Activated CD4-positive, alpha-beta T cell treated with anti-CD3 and anti-CD28 coated beads, Interleukin-2, amount 10 ng/mL, durations not matched to agents 24 days and 14 days (primary cell): ENCODE measurements at places on chromosomes 6 and 20. TPM values are rescaled to one million over a fixed set of nuclear protein-coding genes. Genes with fewer than 3 reads are reported as not detected.

DNA sequence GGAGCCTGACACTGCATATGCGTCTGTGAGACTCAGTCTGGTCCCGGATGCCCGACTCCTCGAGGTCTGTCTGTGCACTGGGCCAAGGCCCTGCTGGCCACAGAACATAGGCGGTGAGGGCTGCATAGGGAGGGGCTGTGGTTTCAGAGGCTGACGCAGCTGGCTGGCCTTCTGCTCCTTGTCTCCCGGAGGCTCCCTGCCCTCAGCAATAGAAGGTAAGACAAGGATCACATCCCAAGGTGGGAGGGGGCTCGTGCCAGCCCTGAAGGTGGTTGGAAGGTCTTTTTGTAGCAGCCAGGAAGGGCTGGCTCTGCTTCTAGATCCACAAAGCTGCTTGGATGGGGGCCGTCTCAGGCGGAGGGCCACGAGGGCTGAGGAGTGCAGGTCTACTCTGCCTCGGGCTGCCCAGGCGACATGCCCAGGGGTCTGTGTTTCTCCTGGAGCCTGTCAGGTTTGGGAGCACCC, 239.8 kb upstream of the SULF2 start:
- H3K4me1 ChIP-seq, result no peaks in the 10 kb centered on the region
- H3K36me3 ChIP-seq, result no peaks in the 10 kb centered on the region
- DNase-seq, result no peak
- no peak overlapping the region for H3K4me3 ChIP-seq
- peaks cover 6% of the 10 kb centered on the region for H3K27me3 ChIP-seq

DNA sequence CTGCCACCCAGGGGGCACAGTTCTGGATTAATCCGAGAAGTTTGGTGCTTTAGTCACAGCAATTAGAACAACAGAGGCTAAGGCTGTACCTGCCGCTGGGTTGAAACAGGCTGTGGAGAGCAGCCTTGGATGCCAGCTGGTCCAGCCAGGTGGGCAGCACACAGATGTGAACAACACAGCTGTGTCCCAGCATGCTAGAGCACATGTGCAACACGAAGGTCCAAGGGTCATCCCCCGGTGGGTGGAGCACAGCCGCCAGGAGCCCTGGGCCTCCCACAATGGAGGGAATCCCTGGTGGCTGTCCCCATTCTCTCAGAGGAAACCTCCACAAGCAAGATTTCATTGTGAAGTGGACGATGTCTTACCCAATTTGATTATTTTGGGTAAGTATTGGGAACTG, 99.2 kb upstream of the SYNDIG1 start:
- no peak overlapping the region for H3K4me3 ChIP-seq
- H3K36me3 ChIP-seq, result no peaks in the 10 kb centered on the region
- H3K27me3 ChIP-seq, result peaks cover 5% of the 10 kb centered on the region
- H3K4me1 ChIP-seq, result no peaks in the 10 kb centered on the region

- no peaks in the 10 kb centered on the region for H3K36me3 ChIP-seq
- no peak overlapping the region for H3K4me3 ChIP-seq
- H3K4me1 ChIP-seq, result peaks cover 3% of the 10 kb centered on the region
Measured at GRCh38 chr6:36349240-36349639, 12.6 kb upstream of the BNIP5 start.

- peaks cover 13% of the 10 kb centered on the region for H3K27me3 ChIP-seq
- no peak overlapping the region for H3K4me3 ChIP-seq
- no peaks in the 10 kb centered on the region for H3K4me1 ChIP-seq
Measured at GRCh38 chr6:24273096-24273870, 84.6 kb downstream of the DCDC2 start.

DNA sequence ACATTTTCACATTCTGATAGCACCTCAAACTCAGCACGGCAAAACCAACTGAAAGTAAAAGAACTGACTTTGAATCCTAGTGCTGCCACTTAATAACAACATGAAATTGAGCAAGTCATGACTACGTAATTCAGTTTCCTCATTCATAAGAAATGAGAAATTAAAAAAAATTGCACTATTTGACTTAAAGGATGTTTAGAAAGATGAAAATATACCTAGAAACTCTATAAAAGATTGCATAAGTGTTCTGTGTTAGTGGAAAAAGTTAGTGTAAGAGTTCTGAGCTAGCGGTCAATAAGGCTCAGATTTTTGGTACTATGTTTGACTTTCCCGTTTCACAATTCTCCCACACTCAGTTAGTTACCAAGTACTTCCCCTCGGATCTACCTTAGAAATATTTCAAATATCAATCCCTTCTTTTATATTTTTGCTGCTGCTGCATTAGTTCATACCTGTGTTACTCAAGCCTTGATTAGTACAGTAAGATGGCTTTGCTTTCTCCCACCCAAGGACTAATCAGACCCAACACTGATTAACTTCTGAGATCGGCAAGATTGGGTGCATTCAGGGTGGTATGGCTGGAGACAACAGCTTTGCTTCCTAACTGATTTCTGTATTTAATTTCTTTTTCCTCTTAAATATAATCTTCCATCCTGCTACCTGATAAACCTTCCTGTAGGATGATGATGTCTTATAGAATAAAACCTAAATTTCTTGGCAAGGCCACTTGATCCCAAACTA, 25.9 kb downstream of the ECHDC1 start:
- no peaks in the 10 kb centered on the region for H3K27me3 ChIP-seq
- no peak overlapping the region for H3K27ac ChIP-seq
- no peak for DNase-seq
- H3K4me1 ChIP-seq, result peaks cover 2% of the 10 kb centered on the region

- H3K4me3 ChIP-seq, result peak overlapping the region; percentile 91
- peak; percentile 92 for DNase-seq
- peak overlapping the region; percentile 86 for H3K27ac ChIP-seq
Measured at GRCh38 chr6:27687154-27688013, 214.5 kb upstream of the ZNF184 start.

GRCh38 chr6:17919496-17919895, 67.9 kb downstream of the KIF13A start:
- peaks cover 16% of the 10 kb centered on the region for H3K27me3 ChIP-seq
- no peaks in the 10 kb centered on the region for H3K4me1 ChIP-seq
- no peak for DNase-seq
- no peak overlapping the region for H3K27ac ChIP-seq

DNA sequence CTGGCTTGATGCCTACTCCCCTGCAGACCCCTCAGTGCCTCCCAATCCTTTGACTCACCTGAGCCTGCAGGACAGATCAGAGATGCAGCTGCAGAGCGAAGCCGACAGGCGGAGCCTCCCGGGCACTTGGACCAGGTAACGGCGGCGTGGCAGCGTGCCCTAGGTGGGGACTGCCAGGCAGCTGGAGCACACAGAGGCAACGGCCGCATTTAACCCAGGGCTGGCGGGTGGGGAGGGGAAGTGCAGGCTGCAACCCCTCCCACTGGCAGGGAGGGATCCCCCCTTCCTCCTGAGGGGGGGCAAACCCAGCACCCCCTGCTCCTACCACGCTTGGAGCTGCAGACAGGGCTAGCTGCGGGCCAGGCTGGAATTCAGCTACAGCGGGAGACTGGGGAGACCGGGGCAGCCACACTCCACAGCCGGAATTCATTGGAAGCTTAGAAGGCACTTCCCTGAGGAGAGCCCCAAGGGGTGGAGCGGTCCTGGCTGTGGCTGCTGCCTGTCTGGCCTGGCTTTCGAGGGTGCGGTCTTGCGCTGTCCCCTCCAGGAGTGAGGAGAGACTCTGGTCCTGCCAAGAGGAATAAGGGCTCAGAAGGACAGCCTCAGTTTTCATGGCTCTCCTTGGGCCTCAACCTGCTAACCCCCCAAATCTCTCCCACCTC, at the start of gene MATN4:
TSS of gene MATN4 (minus strand) at position 183 of the 662 bp plus-strand sequence. CDS start 2,717 bp downstream, outside the sequence.
- no peak within 1 kb of the TSS for H3K27ac ChIP-seq
- H3K36me3 ChIP-seq, result peaks cover 8% of the 10 kb centered on the region
- H3K27me3 ChIP-seq, result peaks cover 19% of the 10 kb centered on the region

GRCh38 chr6:3746119-3746691, 5.3 kb downstream of the PXDC1 start:
- no peak overlapping the region for H3K4me3 ChIP-seq
- H3K27ac ChIP-seq, result no peak overlapping the region
- H3K4me1 ChIP-seq, result peaks cover 9% of the 10 kb centered on the region
- peaks cover 44% of the 10 kb centered on the region for H3K27me3 ChIP-seq
- no peaks in the 10 kb centered on the region for H3K36me3 ChIP-seq
- no peak for DNase-seq

- H3K4me1 ChIP-seq, result peaks cover 2% of the 10 kb centered on the region
- H3K27ac ChIP-seq, result peak overlapping the region; percentile 52
- DNase-seq, result no peak
- H3K27me3 ChIP-seq, result no peaks in the 10 kb centered on the region
- H3K36me3 ChIP-seq, result peaks cover 61% of the 10 kb centered on the region
Measured at GRCh38 chr6:155253337-155253736, 10.5 kb upstream of the CLDN20 start.

DNA sequence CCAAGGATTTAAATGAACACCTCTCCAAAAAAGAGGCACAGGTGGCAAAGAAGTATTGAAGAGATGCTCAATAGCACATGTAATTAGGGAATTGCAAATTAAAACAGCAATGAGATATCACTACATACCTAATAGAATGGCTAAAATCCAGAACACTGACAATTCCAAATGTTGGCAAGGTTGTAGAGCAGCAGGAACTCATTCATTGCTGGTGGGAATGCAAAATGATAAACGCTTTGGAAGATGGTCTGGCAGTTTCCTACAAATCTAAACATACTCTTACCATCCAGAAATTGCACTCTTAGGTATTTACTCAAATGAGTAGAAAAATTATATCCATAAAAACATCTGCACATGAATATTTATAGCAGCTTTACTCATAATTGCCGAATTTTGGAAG, 17.0 kb downstream of the CD93 start:
- no peaks in the 10 kb centered on the region for H3K4me1 ChIP-seq
- H3K4me3 ChIP-seq, result no peak overlapping the region
- no peak for DNase-seq
- peaks cover 10% of the 10 kb centered on the region for H3K27me3 ChIP-seq
- no peaks in the 10 kb centered on the region for H3K36me3 ChIP-seq
- H3K27ac ChIP-seq, result no peak overlapping the region

TCP11 gene
- total RNA-seq, result not detected in 2 replicates

NMBR gene
- not detected in 2 replicates for total RNA-seq

GJA10 gene
- total RNA-seq, result not detected in 2 replicates

SGK2 gene
- 0.23 TPM in 1 of 2 replicates, not detected in the other for total RNA-seq
